ENCODE measurements at places on chromosomes 11 and 22.

DNA sequence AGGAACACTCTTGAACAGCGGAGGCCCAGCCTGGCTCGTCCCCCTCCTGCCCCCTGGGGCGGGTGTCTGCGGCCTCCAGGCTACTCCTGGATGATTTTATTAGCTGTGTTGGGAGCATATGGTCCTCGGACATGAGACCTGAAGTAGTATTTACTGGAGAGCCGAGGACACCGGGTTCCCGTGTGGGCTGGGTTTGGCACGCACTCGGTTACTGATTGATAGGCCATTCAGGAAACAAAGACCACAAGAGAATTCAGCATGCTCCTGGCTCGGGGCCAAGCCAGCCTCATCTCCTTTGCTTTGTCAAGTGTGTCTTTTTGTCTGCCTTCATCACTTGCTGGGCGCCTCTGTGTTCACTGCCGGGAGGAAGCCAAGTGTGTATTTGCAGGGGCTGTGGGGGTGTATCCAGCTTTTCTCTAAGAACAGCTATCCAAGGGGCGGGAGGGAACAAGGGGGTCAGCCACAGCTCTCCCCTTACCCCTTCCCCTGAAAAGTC lies 9.7 kb downstream of the FXYD2 start:
- no peak overlapping the region for H3K4me3 ChIP-seq
- H3K4me1 ChIP-seq, result peaks cover 14% of the 10 kb centered on the region
- DNase-seq, result no peak
- no peaks in the 10 kb centered on the region for H3K36me3 ChIP-seq
- no peak overlapping the region for H3K27ac ChIP-seq
- no peaks in the 10 kb centered on the region for H3K27me3 ChIP-seq

GRCh38 chr11:69640995-69641581 lies at the start of gene CCND1:
TSS of gene CCND1 (plus strand) at chr11:69641156. CDS start at chr11:69641314, 158 bp downstream.
- H3K4me3 ChIP-seq, result peak within 1 kb of the TSS; percentile 73
- peak within 1 kb of the TSS; percentile 86 for H3K27ac ChIP-seq
- no peak for DNase-seq
- peaks cover 12% of the 10 kb centered on the region for H3K27me3 ChIP-seq

- H3K36me3 ChIP-seq, result peaks cover 15% of the 10 kb centered on the region
- no peak overlapping the region for H3K27ac ChIP-seq
- DNase-seq, result no peak
- H3K4me1 ChIP-seq, result peaks cover 14% of the 10 kb centered on the region
- H3K27me3 ChIP-seq, result no peaks in the 10 kb centered on the region
Measured at GRCh38 chr11:69083531-69084247, 35.0 kb downstream of the TPCN2 start.

DNA sequence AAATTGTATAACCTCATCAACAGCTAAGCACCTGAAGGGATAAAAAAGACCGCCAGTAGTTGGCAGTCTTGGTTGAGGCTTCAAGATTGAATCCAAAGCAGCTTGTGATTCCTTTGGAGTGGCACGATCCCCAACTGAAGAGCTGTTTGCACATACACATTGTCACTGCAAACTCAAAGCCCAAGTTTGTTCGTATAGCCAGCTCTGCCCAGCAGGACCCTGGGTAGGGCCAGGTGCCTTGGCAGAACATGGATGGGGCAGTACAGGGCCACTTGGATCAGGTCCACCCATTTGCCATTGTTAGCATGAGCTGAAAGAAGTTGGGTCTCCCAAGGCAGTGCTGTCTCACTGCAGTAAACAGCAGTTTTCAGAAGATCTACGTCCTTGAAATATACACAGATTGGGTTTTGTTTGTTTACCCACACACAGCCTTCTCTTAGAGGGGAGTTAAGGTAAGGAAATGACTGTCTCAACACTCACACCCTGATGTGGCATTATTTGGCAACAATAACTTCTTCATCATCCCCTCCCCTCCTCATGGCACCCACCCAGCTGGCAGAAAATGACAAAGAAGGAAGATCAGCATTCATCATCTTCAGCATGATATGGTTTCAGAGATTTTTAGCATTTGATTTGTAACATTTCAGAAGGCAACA lies 132.9 kb downstream of the COMMD9 start:
- H3K36me3 ChIP-seq, result no peaks in the 10 kb centered on the region
- H3K4me1 ChIP-seq, result peaks cover 23% of the 10 kb centered on the region
- peak overlapping the region; percentile 45 for H3K27ac ChIP-seq
- H3K27me3 ChIP-seq, result no peaks in the 10 kb centered on the region
- DNase-seq, result no peak

DNA sequence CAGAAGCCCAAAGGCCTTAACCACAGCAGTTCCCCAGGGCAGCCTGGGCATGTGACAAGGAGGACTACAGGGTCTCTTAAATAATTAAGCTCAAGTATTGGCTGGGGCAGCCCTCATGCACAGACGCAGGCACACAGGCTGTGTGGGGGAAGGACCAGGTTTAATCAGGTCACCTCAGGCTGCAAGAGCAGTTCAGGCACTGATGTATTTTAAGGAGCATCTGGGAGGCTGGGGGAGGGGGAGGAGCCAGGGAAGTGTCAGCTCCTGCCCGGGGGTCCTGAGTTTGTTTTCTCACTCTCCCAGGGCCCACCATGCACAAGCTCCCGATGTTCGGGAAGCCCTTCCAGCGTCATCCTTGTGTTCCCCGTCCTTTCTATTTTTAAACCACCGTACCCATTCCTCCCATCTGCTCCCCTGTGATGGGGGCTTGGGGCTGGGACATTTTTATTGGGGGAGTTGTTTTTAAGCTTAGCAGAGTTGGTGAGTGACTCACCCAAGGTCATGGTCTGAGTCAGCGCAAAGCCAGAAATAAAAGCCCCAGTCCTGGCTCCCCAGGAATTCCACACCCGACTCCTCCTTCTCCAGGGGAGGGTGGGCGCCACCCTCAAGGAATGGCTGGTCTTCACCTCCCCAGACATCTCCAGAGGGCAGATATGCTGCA lies 2.4 kb downstream of the CSDC2 start:
- H3K36me3 ChIP-seq, result no peaks in the 10 kb centered on the region
- DNase-seq, result no peak
- H3K27me3 ChIP-seq, result peaks cover 28% of the 10 kb centered on the region
- peaks cover 11% of the 10 kb centered on the region for H3K4me1 ChIP-seq

- no peaks in the 10 kb centered on the region for H3K36me3 ChIP-seq
- no peaks in the 10 kb centered on the region for H3K4me1 ChIP-seq
- no peak overlapping the region for H3K27ac ChIP-seq
Measured at GRCh38 chr11:31387379-31387778, 17.7 kb downstream of the DNAJC24 start.

GRCh38 chr11:6687876-6688275 lies 4.7 kb upstream of the MRPL17 start:
- H3K4me3 ChIP-seq, result no peak overlapping the region
- H3K27me3 ChIP-seq, result no peaks in the 10 kb centered on the region
- DNase-seq, result no peak
- H3K4me1 ChIP-seq, result peaks cover 4% of the 10 kb centered on the region
- H3K36me3 ChIP-seq, result no peaks in the 10 kb centered on the region
- H3K27ac ChIP-seq, result no peak overlapping the region

DNA sequence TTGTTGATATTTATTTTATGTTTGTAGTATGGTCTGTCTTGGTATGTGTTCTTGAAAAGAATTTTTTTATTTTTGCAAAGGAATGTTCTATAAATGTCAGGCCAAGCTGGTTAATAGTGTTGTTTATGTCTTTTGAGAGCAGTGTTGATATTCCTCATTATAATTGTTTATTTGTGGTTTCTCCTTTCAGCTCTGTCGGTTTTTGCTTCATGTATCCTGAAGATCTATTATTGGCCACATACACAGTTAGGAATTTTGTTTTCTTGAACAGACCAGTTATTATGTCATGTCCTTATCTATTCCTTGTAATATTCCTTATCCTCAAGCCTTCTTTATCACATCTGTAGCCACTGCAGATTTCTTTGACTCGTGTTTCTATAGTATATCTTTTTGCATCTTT lies 56.5 kb downstream of the PDHX start:
- H3K27me3 ChIP-seq, result no peaks in the 10 kb centered on the region
- H3K36me3 ChIP-seq, result peaks cover 2% of the 10 kb centered on the region
- peaks cover 20% of the 10 kb centered on the region for H3K4me1 ChIP-seq
- no peak for DNase-seq
- no peak overlapping the region for H3K27ac ChIP-seq
- H3K4me3 ChIP-seq, result no peak overlapping the region

- DNase-seq, result no peak
- H3K27ac ChIP-seq, result no peak overlapping the region
- H3K27me3 ChIP-seq, result peaks cover 6% of the 10 kb centered on the region
Measured at GRCh38 chr11:112748713-112749543, 212.3 kb upstream of the NCAM1 start.

GRCh38 chr22:49657275-49657973 lies 170.2 kb downstream of the BRD1 start:
- H3K4me1 ChIP-seq, result no peaks in the 10 kb centered on the region
- H3K27ac ChIP-seq, result no peak overlapping the region
- DNase-seq, result no peak
- H3K27me3 ChIP-seq, result no peaks in the 10 kb centered on the region
- H3K4me3 ChIP-seq, result no peak overlapping the region

DNA sequence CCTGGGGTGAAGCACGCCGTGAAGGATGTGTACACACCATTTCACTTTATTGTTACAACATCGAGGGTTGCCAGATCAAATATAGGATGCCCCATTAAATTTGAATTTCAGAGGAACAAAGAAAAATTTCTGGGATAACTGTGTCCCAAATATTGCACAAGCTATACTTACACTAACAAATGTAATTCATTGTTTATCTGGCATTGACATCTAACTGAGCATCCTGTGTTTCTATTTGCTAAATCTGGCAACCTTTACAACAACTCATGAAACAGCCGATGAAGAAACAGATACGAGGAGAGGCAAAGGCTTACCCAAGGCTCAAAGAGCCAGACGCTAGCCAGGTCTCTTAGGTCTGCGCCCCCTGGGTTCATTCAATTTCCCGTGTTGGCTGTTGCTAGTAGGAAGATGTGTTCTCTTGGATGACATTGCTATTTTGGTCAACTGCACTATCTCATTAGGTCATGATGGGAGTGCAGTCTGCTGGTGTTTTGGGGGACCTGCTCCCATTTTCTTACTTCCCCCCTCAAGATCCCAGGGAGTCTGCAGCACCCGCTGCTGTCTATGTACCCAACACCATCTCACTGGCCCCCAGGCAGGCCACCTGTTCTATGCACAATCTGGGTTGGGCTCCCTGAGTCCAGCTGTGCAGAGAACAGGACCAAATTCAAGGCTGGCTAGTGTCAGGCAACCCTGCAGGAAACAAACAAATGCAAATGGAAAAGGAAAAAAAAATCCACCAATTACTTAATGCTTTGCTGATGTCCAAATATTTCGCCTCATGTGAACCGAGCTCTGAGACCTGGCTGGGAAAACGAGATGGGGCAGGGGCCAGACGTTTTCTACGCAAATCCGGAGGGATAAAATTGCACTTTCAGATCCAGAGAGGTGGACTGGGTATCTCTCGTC lies 560.9 kb downstream of the MIAT start:
- H3K4me1 ChIP-seq, result peaks cover 10% of the 10 kb centered on the region
- no peak overlapping the region for H3K27ac ChIP-seq
- H3K36me3 ChIP-seq, result no peaks in the 10 kb centered on the region
- no peaks in the 10 kb centered on the region for H3K27me3 ChIP-seq

GRCh38 chr22:22914726-22915669 lies 27.4 kb downstream of the IGLL5 start:
- H3K4me3 ChIP-seq, result no peak overlapping the region
- H3K27me3 ChIP-seq, result no peaks in the 10 kb centered on the region
- H3K36me3 ChIP-seq, result no peaks in the 10 kb centered on the region
- H3K4me1 ChIP-seq, result no peaks in the 10 kb centered on the region
- H3K27ac ChIP-seq, result no peak overlapping the region

GRCh38 chr11:124887667-124888013 lies 10.0 kb downstream of the ROBO4 start:
- H3K27ac ChIP-seq, result no peak overlapping the region
- no peak overlapping the region for H3K4me3 ChIP-seq
- H3K36me3 ChIP-seq, result no peaks in the 10 kb centered on the region
- DNase-seq, result no peak
- no peaks in the 10 kb centered on the region for H3K27me3 ChIP-seq
- H3K4me1 ChIP-seq, result no peaks in the 10 kb centered on the region

- no peaks in the 10 kb centered on the region for H3K36me3 ChIP-seq
- no peak for DNase-seq
- H3K27ac ChIP-seq, result no peak overlapping the region
Measured at GRCh38 chr11:36257351-36257750, 31.9 kb downstream of the COMMD9 start.

DNA sequence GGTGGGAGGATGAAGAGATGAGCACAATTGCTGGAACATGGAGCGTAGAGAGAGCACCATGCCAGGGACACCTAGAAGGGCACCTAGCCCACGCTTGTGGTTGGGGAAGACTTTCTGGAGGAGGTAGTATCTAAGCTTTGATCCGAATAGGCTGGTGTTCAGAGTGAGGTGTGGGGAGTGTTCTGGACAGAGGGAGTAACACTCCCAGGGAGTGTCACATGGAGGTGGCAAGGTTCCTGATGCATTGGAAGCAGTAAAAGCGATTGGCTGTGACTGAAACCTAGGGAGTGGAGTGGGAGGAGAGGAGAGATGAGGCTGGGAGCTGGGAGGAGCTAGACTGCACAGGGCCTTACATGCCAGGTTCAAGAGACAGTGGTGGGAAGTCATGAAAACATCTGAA lies 188.0 kb upstream of the NCAM1 start:
- H3K4me1 ChIP-seq, result peaks cover 3% of the 10 kb centered on the region
- no peak for DNase-seq
- H3K4me3 ChIP-seq, result no peak overlapping the region
- H3K27me3 ChIP-seq, result no peaks in the 10 kb centered on the region
- no peak overlapping the region for H3K27ac ChIP-seq
- no peaks in the 10 kb centered on the region for H3K36me3 ChIP-seq

- peaks cover 9% of the 10 kb centered on the region for H3K4me1 ChIP-seq
- DNase-seq, result no peak
- no peak overlapping the region for H3K4me3 ChIP-seq
- peaks cover 13% of the 10 kb centered on the region for H3K27me3 ChIP-seq
Measured at GRCh38 chr11:61956191-61957020, 6.3 kb downstream of the BEST1 start.

- H3K4me1 ChIP-seq, result no peaks in the 10 kb centered on the region
- no peak overlapping the region for H3K4me3 ChIP-seq
- no peaks in the 10 kb centered on the region for H3K27me3 ChIP-seq
- no peak overlapping the region for H3K27ac ChIP-seq
- no peaks in the 10 kb centered on the region for H3K36me3 ChIP-seq
Measured at GRCh38 chr22:45460288-45461109, 42.2 kb upstream of the FBLN1 start.
